Stimulated activated CD4-positive, alpha-beta T cell treated with anti-CD3 and anti-CD28 coated beads, Interleukin-1b, Interleukin-23, amount 100 ng/mL, for 1 hour (primary cell): ENCODE measurements at places on chromosomes 5 and 9.
A peak's percentile ranks its signal among the peaks of the same experiment; 100 is the strongest.

DNA sequence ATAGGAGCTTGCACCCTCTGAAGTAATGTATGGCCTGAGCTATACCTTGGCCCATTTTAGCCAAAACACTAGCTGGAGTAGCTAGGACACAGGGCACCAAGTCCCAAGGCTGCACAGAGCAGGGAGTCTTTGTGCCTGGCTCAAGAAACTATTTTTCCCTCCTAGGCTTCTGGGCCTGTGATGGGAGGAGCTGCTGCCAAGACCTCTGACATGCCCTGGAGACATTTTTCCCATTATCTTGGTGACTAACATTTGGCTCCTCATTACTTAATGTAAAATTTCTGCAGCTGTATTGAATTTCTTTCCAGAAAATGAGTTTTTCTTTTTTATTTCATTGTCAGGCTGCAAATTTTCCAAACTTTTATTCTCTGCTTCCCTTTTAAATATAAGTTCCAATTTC, 1099.2 kb downstream of the CDH18 start:
- DNase-seq = no peak

DNA sequence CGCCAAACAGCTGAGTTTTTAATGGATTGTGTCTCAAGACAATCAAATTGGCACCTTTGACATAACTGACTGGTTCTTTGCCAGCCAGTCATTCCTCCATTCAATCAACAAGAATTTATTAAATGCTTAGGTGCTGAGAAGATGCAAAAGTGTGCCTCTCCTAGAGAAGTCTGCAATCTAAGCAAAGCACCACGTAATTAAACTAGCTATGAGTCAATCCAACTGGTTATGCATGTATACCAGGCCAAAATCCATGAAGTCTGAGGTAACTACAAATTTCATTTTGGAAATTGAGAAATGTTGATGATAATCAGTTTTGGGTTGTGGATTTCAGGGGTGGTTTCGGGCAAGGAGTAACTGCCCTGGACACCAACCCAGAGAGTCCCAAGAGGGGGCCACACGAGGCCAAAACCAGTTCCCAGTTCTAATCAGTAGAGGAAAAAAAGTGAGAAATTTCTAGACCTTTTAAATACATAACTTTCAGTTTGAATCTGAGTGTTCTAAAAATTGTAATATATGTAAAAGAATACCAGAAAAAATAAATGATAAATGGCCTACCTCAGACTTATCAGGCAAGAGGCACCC, 92.6 kb downstream of the EFNA5 start:
- DNase-seq = no peak

DNA sequence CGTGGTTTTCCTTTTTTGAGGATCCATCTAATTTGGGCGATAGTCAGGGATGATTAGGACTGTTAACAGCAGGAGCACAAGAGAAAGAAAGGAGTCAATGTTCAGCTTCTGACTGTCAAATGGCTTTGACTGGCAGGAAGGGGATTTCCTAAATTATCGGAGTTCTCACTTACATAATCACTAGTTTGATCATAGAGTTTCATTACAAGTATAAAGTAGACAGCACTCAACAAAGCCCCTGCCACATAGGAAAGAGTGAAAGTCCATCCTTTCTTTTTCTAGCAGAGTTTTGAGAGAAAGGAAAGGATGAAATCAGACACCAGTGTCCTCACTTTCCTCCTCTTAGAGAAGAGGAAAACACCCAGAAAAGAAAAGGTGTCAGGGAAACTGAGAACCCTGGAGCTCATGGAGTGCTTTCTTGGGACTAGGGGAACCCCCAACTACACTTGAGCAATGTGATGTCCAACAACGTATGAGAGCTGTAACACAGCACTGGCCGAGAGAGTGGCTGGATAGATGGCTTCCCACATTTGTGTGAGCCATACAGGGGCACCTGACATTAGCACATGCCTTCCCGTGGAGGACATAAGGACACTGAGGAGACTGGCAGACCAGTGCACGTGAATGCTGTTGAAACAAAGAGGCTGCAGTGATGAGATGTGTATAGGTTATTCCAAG, 26.0 kb upstream of the LPAR1 start:
- no peak for DNase-seq

GRCh38 chr9:4548811-4549725, 58.8 kb downstream of the SLC1A1 start:
- DNase-seq = no peak

DNA sequence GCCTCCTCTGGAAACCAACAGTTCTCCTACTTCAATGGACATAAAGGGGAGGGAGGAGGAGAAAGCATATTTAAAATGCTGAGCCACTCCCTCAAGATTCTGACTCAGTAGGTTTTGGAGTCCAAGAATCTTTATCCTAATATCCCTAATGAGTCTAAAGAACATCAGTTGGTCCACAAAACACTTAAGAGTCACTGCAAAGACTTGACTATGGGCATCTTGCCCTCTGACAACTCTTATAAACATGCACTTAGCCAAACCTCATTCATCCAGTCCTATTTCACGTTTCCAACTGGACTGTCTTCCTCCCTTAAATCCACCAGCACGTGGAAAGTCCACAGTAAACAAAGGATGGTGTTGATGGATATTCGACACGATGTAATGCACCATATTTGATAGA, 172.5 kb downstream of the FAM114A2 start:
- no peak for DNase-seq

GRCh38 chr9:16499892-16500291, 370.6 kb downstream of the BNC2 start:
- no peak for DNase-seq

DNA sequence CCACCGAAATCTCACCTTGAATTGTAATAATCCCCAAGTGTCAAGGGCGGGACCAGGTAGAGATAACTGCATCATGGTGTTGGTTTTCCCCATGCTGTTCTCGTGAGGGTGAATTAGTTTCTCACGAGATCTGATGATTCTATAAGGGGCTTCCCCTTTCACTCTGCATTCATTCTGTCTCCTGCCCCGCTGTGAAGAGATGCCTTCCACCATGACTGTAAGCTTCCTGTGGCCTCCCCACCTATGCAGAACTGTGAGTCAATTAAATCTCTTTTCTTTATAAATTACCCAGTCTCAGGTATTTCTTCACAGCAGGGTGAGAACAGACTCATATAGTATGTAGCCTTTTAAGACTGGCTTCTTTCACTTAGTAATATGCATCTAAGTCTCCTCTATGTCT, 128.1 kb upstream of the NR5A1 start:
- DNase-seq = no peak

DNA sequence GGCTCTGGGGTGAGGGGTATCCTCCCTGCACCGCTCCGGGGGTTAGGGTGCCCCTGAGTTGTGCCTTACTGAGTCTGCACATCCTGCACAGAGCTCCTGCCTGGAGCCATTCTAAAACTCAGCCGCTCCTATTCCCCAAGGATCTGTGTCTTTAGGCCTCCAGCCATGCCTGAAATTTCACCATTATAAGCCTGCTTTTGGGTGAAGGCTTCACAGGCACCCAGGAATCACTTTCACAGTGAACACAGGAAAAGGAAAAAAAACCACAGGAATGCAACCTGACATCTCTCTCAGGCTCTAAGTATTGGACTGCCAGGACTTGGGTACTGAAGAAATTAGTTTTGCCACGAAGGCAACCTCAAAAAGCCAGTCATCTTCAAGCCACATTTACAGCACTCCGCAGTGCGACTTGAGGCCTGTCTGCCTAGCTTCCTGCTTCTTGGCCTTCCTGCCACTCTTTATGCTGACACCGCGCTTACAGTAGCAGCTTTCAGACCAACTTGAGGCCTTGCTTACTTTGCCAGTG, 30.9 kb downstream of the GALNT10 start:
- DNase-seq = peak; percentile 37

DNA sequence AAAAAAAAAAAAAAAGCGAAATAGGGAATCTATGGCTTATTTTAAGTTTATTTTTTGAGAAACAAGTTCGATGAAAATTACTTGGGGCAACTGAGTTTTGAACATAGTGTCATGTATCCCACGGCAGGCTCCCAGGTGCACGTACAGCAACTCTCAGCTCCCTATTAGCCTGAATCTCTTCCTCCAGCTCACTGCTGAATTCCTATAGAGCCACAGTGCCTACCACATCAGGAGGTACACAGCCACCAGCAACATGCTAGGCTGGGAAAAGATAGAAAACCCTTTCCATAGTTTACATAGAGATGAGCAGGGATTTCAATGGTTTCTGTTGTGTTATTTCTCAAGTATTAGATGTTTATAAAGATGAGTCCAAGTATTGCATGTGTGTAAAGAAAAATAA, 115.9 kb upstream of the RGMB start:
- DNase-seq = no peak

DNA sequence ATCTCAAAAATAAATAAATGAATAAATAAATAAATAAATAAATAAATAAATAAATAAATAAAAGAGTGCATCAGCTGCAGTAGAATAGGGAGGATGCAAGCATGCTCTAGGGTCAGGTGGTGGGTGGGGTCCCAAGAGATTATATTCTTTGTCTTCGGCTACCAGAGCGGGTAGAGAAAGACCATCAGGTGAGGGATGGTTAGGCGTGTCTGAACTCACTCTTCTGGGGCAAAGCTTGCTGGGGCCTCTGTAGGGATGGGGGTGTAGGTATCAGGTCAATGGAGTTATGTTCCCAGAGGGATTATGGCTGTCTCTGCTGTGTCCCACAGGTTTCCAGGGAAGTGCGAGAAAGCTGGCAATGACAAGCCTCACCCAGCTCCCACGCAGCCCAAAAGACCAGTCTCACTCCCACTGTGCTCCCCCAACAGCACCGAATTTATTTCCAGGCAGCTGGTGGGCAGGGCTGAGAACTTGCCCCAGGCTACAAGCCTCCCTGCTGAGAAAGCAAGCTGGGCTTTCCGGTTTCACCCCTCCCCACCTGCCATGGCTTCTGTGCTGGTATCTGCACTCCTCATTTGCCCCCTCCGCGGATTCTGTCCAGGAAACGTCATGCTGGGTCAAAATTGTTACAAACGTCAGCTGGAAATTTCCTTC, 180.8 kb downstream of the LURAP1L start:
- no peak for DNase-seq

GRCh38 chr9:111910428-111910827, 13.8 kb downstream of the UGCG start:
- DNase-seq = no peak

DNA sequence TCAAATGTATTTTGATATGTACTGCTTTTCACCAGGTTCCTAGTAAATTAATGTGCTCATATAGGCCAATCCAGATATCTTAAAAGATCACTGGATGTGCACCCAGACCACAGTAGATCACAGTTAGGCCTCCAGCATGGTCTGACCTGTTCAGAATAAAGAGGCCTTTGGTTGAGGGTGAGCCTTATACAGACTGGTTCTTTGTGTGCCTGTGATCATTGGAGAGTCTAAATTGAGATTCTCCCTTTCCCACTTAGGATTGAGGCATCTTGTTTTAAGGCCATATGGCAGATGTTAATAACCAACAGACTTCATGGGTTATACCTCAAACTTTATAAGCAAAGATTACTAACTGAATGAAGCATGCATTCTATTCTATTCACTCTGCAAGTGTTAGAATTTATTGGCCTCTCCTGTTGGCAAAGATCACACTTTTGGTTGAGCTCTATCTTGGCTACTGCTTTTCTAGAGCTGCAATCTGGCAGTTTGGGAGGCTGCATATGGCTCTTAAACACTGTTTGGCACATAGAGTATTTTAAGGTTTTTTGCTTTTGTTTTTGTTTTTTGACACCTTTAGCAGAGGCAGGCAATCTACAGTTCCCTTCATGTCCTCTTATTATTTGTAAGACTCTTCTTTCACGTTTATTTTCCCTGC, 8.5 kb downstream of the CHSY3 start:
- DNase-seq = no peak

GRCh38 chr5:14298126-14298847, 155.1 kb downstream of the TRIO start:
- DNase-seq = no peak

DNA sequence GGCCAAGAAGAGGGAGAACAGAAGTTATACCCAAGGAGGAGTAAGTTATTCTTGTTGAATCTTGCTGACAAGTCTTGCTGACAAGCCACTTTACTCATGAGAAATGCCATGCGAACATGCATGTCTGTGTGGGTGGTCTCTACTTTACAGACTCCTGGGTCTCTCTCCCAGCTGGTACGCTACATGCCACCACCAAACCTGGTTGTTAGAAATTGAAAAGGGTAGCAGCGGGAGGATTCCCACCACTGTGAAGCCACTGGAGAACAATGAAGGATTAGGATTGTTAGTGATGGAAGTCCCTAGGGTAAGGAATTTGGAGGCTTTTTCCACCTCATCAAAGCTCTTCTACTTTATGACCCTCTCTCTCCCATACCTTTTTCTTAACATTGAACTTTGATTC, 53.6 kb upstream of the GABRB2 start:
- DNase-seq = no peak

GRCh38 chr5:65418661-65419060, 63.1 kb downstream of the ADAMTS6 start:
- no peak for DNase-seq

DNA sequence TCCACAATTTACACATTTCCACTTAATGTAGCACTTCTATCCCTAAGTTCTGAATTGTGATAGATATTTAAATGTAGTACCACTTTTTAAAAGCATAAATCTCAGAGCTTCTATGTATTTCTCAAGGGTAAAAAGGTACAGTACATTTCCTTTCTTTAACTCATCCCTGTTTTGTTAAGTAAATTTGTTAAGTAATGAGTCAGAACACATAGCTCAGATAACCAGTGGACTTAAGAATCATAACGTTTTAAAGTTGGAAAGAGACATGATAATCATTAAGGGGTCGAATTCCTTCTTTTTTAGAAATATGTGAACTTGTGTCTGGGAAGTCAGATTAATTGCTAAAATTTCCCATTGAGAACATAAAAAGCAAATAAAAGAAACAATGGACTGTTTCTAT, 810.2 kb upstream of the NUDT12 start:
- DNase-seq = no peak

- DNase-seq = no peak
These were observed 32.5 kb downstream of the HABP4 start for GRCh38 chr9:96482476-96482875.

- no peak for DNase-seq
These were observed 38.9 kb downstream of the TPPP start for GRCh38 chr5:654071-654778.

DNA sequence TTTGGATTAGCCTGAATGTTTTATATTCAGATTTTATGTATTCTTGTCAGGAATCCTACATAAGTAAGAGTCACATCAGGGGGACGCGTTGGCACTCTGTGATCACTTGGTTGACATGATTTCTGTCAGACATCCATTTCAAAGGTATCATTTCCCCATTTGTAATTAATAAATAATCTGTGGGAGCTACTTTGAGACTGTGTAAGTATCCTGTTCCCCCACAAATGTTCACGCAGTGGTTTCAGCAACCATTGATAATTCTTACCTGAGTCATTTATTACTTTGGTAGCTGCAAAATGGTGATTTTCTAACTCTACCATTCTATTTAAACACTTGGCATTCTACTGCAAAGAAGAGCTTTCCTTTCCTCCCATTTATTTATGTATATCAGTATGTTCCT, 56.9 kb upstream of the TBC1D2 start:
- no peak for DNase-seq

- DNase-seq = no peak
These were observed 476.6 kb upstream of the SGCD start for GRCh38 chr5:155850370-155850769.
